ENCODE measurements at places on chromosomes 13 and 19. TPM values are rescaled to one million over a fixed set of nuclear protein-coding genes. Genes with fewer than 3 reads are reported as not detected.

The SHANK1 gene
- 0.42 TPM for total RNA-seq

The SPTBN4 gene
- total RNA-seq = 0.30 TPM

The DCLK1 gene
- total RNA-seq = 51.4 TPM

The MCF2L gene
- 37.6 TPM for total RNA-seq

Measured in suprapubic skin (tissue), 4 donors.